ENCODE measurements at places on chromosomes 11 and 22.

- DNase-seq: no peak
Measured at GRCh38 chr22:45905924-45906865, 70.8 kb downstream of the WNT7B start.

DNA sequence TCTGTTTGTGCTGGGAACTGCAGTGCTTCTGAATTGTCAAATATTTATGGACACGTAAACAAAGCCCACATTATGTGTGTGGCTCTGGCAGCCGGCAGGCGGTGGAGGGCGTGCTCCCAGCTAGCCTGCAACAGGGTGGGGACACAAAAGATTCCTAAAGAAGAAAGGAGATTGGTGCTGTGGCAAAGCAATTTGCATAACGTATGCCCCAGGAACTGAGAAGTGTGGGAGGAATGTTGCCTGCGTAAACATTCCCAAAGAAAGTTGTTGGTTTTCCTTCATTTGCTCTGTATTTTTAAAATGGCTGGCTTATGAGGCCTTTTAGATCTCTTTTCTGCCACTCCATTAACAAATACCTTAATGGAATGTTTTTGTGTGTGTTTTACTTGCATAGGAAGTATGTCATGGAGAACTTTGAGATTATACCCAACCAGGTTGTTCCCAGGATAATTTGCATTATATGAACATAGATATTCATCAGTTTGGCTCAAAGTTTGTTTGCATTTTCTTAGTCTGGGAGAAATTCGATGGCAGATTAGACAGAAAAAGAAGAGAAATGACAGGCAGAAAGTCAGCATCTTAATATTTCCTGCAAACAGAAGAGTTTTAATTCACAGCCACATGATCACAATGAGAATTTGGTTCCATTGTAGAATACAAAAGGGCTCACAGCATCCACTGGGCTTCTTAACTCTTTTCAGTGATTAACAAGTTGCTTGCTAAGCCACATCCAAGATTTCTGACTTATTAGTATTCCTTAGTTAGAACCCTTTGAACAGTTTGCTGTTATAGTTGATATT is 41.8 kb upstream of the DLAT start:
- no peak for DNase-seq

- DNase-seq: no peak
Measured at GRCh38 chr11:56782167-56782847, 33.8 kb upstream of the OR9G4 start.

DNA sequence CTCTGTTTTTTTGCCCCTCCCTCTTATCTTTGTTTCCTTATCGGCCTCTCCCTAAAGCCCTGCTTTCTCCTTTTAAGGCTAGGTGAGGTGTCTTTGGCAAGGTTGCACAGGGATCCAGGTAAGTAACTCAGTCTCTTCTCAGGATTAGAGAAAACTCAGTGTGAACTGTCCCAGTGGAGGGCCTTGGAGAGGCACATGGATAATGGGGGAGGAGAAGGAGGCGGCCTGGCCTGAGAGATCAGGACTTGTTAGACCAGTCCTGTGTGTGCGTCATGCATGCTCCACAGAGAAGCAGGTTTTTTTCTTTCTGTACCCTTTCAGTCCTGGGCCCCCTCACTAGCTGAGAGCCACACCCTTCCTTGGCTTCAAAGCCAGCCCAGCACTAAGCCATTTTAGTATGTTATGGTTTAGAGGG is 19.9 kb downstream of the CTNND1 start:
- DNase-seq: no peak

GRCh38 chr11:78982473-78982872 is 407.8 kb upstream of the NARS2 start:
- DNase-seq: no peak

- DNase-seq: no peak
Measured at GRCh38 chr11:16526947-16527346, 170.6 kb upstream of the SOX6 start.

DNA sequence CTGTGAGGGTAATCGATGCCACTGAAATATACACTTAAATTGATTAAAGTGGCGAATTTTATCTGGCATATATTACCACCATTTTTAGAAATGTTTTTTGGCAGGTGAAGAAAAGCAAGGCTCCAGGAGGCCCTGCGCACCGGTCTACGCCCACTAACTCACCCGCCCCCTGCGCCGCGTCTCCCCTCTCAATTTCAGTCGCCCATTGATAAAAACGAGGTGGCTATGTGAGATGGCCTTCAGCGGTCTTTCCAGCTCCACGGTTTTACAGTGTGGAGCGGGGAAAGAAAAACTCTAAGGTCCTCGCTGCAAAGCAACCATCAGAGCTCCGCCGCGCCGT is 602 bp upstream of the AQP11 start:
- DNase-seq: no peak

GRCh38 chr11:119000906-119001305 is 3.0 kb downstream of the CENATAC start:
- DNase-seq: no peak

DNA sequence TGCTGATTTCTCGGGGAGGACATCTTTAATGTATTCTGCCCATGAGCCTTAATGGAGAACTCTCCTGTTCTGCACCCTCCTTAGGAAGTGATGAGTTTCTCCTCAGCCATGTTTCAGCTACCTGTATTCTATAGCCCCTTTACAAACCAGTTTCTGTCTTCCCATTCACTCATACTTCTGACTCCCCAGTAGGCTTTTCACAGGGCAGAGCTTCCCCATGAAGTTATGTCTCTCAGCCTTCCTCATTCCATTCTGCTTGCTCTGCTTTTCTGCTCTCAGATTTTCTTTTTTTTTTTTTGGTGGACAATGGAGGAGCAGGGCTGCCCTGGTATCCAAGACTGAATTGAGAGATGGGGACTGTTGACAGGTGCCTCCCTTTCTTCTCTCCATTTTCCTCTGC is 4.3 kb upstream of the OR52R1 start:
- DNase-seq: no peak

GRCh38 chr11:45881708-45882368 is 3.6 kb upstream of the MAPK8IP1 start:
- DNase-seq: no peak

GRCh38 chr22:43088627-43088983 is 586 bp downstream of the TTLL1 start:
- DNase-seq: no peak

DNA sequence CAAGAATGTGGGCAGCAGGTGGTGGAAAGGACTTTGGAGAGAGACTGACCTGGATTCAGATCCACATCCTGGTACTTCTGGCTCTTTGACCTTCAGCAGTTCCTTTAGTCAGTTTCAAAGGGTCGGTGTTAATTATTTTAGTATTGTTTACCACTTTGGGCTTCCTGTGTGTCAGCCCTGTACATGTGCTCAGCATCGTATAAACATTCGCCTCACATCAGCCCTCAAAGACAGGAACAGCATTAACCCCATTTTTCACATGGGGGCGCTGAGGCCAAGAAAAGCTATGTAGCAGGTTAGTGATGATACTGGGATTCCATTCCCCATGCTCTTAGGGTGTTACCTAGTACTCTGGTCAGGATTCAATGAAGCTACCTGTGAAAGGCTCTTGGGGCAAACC is 72.1 kb upstream of the YWHAH start:
- no peak for DNase-seq

DNA sequence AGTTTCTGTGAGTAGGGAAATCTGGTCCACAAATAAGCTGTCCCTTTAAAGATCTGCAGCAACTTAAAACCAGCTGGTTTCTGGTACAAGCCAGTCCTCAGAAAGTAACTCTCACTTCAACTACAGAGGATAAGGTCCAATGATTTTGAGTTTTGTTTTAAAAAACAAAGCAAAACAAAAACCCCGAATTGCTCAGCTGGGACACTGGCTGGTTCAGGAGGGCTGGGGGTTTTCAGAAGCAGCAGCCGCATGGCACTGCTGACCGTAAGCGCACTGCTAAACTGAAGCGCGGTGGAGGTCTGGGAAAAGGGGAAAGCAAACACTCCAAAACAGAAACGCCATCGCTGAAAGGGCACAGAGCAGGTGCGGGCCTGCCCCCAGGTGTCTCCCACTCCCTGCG is 59.7 kb downstream of the MICAL3 start:
- no peak for DNase-seq

GRCh38 chr11:58921778-58922390 is 17.4 kb upstream of the GLYATL1 start:
- DNase-seq: no peak

DNA sequence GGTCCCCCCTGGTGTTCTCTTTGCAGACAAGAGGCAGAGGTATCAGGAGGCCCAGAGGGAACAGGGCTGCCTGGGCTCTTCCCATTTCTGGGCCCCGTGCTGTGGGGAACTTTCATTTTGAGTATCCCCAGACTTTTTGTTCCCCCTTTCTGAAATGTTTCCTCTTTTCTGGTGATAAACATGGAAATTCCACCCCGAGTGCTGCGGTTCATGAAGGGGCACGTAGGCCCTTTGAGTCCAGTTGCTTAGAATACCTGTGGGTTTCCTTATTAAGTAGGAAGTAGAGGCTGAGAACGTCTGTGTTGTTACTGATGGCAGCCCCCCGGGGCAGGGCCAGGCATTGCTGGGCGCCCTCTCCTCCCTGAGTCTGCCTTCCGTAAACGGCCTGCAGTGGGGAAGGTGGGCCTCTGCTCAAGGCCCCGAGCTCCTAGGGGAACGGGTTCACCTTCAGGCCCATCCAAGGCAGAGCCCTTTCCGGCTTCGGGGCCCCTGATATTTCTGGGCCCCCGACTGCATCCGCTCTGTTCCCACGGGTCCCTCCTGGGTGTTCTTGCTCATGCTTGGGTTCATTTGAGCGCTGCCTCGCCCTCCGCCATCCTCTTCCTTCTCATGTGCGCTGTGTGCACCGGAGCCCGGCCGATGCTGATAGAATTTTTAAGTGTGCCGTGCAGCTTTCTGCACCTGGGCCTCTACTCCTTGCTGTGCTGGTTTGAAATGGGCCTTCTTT is 12.0 kb downstream of the TBC1D22A start:
- peak; percentile 68 for DNase-seq

GRCh38 chr22:50183141-50183971 is 2.4 kb upstream of the TRABD start:
- no peak for DNase-seq

GRCh38 chr11:93821617-93822016 is 28.8 kb downstream of the VSTM5 start:
- no peak for DNase-seq

DNA sequence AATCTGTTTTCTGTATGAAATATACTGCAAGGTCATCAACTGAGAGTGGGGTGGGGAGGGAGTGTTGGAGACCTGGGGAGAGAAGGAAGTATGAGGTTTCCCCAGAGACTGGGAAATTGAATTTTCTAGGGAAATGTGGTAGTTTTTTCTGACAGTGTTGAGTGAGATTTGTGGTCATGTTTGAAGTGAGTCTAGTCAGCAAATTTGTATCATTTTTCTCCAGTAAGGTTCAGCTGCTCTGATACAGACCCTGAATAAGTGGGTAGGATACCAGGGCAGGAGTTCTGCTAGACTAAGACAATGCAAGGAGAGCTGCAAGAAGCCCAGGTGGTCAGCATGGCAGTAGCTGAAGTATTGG is 112.0 kb downstream of the PKNOX2 start:
- DNase-seq: no peak

- no peak for DNase-seq
Measured at GRCh38 chr22:46650078-46650810, 30.1 kb downstream of the GRAMD4 start.

- DNase-seq: no peak
Measured at GRCh38 chr11:123107945-123108495, 46.1 kb upstream of the HSPA8 start.

GRCh38 chr11:105670811-105671210 is 60.9 kb downstream of the GRIA4 start:
- no peak for DNase-seq

GRCh38 chr11:134609361-134610115 is 197.5 kb upstream of the B3GAT1 start:
- DNase-seq: no peak

- no peak for DNase-seq
Measured at GRCh38 chr11:96390488-96390792, 627 bp downstream of the JRKL start.

- DNase-seq: no peak
Measured at GRCh38 chr11:80371931-80372330, 931.1 kb upstream of the TENM4 start.

GRCh38 chr11:70030412-70030811 is 47.7 kb upstream of the ANO1 start:
- no peak for DNase-seq

- no peak for DNase-seq
Measured at GRCh38 chr11:124640666-124641065, 18.0 kb downstream of the TBRG1 start.

- DNase-seq: no peak
Measured at GRCh38 chr11:76674517-76675400, 4.2 kb upstream of the LRRC32 start.

DNA sequence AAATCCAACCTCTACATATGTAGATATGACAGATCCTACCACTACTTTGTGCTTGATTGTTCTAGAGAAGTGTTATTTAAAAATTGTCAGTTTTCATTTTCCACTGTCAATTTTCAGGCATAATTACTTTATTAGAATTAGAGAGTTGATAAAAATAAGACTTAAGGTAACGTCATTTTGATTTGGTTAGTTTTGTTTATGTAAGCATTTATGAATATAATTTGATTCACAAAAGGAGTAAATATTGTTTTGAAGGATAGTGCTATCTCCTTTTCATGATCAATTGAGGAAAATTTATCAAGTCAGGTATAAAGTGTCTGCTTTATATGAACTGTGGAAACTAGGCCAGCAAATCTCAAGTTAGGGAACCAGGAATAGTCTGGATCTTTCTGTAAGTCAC is 42.6 kb upstream of the PITPNB start:
- no peak for DNase-seq

- DNase-seq: no peak
Measured at GRCh38 chr11:123187248-123187647, 7.8 kb downstream of the CLMP start.

DNA sequence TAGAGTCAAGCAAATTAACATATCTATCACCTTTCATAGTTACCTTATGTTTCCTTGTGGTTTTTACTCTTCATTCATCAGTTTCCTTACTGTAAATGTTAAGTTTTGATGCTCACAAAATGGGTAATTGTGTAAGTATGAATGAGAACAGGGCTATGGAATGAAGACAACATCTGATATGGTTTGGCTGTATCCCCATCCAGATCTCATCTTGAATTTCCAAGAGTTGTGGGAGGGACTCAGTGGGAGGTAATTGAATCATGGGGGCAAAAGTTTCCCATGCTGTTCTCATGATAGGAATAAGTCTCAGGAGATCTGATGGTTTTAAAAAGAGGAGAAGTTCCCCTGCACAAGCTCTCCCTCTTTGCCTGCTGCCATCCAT is 107.6 kb downstream of the CCDC34 start:
- no peak for DNase-seq

- no peak for DNase-seq
Measured at GRCh38 chr22:49494555-49494954, 333.1 kb downstream of the BRD1 start.

GRCh38 chr22:47296405-47297260 is 534.2 kb downstream of the TBC1D22A start:
- DNase-seq: no peak

DNA sequence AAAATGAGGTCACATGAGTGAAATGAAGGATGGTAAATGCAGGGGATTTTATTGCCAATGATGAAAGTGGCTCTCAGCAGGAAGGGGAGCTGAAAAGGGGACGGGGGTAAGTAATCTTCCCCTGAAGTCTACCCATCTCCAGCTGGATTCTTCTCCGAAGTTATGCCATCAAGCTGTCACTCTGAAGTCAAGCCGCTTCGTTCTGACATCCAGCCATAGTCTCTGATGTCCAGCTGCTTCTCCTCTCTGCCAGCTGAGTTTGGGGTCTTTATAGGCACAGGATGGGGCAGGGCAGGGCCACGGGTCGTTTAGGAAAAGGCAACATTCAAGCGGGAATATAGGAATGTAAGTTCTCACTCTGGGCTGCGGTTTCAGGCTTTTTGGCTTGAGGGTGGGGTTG is 181.9 kb upstream of the ANO3 start:
- DNase-seq: no peak

GRCh38 chr11:14634813-14635212 is 8.8 kb upstream of the PDE3B start:
- DNase-seq: no peak

Data from HL-60 (cell line).